ENCODE measurements at places on chromosomes 1 and 21.

DNA sequence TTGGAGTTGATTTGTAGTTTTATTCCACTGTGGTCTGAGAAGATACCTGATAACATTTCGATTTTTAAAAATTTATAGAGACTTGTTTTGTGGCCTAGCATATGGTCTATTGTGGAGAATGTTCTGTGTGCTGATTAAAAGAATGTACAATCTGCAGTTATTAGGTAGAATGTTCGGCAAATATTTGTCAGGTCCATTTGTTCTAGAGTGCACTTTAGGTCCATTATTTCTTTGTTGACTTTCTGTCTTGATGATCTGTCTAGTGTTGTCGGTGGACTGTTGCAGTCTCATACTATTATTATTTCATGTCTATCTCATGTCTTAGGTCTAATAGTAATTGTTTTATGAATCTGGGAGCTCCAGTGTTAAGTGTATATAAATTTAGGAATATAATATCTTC lies 116.8 kb downstream of the NME7 start:
- peak; percentile 68 for DNase-seq

DNA sequence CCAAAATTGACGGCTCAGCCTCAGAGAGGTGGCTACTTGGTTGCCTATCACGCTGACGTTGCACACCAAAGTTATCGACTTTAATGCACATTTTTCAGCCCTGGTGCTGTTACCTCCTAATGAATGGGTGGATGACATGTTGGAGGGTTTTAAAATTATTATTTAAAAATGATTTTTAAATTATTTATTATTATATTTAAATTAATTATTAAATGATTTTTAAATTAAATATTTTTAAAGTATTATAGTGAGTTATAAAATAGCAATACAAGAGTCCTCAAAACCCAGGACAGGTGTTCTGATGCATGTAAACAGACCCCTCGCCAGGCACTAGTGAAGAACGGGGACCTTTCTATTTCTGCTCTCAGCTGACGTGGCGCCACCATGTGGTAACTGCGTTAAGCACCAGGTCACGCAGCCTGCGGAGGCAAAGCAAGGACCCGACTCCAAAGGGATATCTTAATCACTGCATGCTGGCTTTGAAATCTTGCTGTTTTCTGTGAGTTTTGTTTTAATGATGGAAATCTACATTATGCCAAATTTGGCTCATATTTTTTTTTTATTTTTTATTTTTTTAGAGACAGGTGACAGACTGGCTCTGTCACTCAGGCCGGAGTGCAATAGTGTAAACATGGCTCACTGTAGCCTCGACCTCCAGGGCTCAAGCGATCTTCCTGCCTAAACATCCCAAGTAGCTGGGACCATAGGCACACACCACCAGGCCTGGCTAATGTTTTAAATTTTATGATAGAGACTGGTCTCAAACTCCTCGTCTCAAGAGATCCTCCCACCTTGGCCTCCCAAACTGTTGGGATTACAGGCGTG lies 22.6 kb downstream of the CASP9 start:
- peak; percentile 3 for DNase-seq

GRCh38 chr1:154794608-154795007 lies 75.5 kb downstream of the KCNN3 start:
- DNase-seq, result no peak

DNA sequence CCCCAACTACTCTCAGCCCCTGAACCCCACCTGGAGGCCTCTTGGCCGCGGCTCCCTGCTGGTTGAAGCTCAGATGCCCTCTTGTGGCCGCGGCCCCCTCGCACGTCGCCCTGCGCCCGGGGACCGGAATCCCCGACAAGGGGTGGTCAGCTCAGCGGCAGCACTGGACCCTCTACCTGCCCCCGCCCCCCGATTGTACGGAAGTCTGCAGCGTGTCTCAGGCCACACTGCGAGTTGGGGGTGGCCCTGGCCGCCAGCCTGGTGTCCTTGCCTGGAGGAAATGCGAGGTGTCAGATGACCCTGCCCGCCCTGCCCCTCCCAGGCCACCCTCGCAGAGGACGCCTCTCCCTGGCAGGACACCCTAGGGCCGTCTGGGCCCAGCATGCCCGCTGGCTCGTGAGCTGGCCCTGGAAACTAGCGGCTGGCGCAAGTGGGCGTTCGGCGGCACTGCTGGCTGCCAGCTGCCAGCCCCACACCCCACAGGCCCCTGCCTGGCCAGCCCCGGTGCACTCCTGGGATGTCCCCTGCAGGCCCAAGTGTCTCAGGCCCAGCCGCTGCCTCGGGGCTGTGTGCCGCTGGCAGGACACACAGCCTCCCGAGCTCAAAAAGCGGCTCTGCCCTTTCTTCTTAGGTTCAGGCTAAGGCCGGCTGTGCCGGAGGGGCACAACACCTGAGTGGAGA lies 60.8 kb downstream of the EDN2 start:
- DNase-seq, result no peak

GRCh38 chr1:23217421-23218115 lies at the start of gene HTR1D:
TSS of gene HTR1D (minus strand) at chr1:23217502. CDS start at chr1:23194219, 23,283 bp downstream.
- DNase-seq, result no peak

DNA sequence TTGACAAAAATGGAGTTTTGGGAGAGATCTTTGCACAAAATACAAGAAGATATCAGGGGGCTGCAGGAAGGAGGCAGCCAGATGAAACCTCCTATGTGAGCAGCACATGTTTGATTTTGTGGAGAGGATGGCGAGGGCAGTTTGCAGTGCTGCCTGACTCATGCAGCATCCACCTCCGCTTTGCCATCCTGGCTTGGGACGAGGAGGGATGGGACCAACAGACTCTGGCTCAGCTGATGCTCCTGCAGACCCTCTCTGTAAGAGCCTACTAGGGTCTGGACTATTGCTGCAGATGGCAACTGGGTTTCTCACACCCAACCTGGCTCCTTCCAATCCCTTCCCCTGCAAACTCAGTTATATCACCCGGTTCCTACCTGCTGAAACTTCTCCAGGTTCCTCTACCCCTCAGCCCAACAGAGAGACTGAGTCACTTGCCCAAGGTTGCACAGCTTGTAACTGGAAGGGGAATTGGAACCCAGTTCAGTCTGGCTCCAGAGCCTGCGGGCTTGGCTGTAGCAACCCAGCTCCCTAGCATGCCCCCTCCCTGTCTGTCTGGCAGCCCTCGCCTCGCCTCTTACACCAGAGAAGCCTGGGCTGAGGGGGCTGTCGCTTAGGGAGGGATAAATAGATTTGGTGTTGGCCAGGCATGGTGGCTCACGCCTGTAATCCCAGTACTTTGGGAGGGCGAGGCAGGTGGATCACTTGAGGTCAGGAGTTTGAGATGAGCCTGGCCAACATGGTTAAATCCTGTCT lies 205.8 kb downstream of the PTPRU start:
- DNase-seq, result no peak
